ENCODE measurements at places on chromosomes 16 and 17.

DNA sequence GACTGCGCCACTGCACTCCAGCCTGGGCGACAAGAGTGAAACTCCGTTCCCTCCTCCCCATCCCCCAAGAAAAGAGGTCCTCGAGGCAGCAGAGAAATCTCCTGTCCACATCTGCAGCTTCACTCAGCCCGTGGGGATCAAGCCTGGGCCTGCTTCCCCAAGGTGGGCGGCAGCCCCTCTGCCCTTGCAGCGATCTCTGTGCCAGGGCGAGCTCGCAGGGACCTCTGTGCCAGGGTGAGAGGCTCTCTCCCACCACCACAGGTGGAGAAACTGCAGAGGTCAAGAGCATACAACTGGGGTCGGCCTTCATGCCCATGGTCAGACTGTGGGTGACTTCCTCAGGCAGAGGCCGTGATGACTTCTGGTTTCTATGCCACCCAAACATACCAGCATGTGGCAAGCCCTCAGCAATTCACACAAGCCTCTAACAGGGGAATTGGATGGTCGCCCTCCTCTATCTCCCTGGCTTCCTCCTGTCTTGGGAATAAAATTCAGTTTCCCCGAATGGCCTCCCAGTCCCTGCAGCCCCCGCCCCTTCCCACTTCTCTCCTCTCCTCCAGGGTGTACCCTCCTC, 5.5 kb downstream of the SLC43A2 start:
- DNase-seq, result no peak

GRCh38 chr17:61235001-61235826, 164.4 kb upstream of the TBX2 start:
- DNase-seq, result no peak

DNA sequence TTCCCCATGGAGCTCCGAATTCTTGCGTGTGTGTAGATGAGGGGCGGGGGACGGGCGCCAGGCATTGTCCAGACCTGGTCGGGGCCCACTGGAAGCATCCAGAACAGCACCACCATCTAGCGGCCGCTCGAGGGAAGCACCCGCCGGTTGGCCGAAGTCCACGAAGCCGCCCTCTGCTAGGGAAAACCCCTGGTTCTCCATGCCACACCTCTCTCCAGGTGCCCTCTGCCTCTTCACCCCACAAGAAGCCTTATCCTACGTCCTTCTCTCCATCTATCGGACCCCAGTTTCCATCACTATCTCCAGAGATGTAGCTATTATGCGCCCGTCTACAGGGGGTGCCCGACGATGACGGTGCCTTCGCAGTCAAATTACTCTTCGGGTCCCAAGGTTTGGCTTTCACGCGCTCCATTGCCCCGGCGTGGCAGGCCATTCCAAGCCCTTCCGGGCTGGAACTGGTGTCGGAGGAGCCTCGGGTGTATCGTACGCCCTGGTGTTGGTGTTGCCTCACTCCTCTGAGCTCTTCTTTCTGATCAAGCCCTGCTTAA, 617 bp upstream of the SENP3 start:
- DNase-seq, result peak; percentile 84

DNA sequence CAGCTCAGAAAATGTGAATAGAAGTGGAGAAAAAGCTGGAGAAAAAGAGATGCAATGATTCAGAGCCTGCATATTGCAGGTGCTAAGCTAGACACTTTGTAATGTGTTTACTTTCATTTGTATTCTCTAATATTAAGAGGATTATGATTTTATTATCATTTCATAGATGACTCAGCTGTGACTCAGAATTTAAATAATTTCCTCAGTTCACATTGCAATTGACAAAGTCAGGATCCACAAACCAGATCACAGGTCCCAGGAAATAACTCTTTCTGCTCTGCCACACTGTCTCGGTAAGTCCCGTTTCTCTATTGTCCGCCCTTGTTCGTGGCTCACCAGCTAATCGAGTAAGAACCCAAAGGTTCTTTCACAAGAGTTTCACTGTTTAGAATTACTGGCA, 235.4 kb upstream of the MON1B start:
- no peak for DNase-seq

DNA sequence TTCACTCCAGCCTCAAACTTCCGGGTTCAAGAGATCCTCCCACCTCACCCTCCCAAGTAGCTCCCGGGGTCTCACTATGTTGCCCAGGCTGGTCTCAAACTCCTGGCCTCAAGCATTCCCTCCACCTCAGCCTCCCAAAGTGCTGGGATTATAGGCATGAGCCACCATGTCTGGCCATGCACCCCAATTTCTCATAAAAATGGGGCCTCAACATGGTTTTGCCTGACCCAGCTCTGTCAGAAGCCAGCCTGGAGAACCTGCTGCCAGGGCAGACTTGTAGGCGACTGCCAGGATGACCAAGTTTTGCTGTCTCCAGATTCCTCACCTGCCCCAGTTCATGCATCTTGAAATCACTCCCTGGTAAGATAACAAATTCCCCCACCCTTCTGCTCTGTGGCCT, 82.9 kb downstream of the AIPL1 start:
- no peak for DNase-seq

- no peak for DNase-seq
Observed at GRCh38 chr16:75319513-75320411, 68.3 kb upstream of the BCAR1 start.

DNA sequence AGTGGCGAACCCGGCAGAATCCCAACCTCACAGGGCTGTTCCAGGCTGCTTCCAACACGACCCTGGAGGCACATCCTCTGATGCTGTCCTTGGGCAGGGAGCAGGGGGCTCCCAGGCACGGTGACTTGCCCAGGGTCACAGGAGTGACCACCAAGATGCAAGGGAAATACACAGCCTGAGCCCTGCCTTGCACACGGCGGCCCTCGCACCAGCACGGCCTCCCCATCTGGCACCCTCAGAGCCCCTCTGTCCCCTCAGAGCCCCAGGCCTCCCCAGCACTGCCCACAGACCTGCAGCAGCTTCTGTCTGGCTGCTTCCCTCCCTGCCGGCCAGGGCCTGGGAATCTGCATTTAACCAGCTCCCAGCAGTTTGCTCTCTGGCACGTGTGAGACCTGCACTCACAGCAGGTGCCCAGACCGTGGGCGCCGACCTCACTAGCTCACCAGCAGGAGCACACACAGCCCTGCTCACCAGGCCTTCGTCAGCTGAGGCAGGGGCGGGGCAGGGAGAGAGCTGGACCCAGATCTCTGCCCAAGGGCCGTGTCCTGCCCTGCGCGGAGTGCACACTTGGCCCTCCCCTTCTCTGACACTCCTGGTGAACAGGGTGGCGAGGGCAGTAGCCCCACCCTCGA, 29.7 kb upstream of the ZC3H18 start:
- DNase-seq, result no peak

DNA sequence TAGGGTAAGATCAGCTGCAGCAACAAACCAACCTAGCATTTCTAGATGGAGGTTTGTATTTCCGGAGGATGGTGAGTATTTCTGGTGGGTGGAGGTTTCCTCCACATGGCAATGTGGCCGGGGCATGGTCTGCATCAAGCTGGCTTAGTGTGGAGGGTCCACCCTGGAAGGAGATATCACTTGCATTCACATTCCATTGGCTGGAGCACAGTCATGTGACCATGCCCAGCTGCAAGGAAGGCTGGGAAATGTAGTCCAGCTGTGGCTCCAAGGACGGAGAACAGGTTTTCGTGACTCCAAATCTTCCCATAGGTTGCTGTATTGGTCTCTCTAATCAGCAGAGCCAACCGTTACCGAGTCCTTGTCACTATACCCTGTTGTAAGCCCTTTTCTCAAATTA, 68.7 kb downstream of the RAI1 start:
- peak; percentile 31 for DNase-seq

Data from stimulated activated effector memory CD8-positive, alpha-beta T cell treated with anti-CD3 and anti-CD28 coated beads, Interleukin-12 subunit alpha, Interleukin-12 subunit beta, amount 100 ng/mL, for 72 hours (primary cell).